ENCODE measurements at places on chromosomes 2 and 18.

- no peak for DNase-seq
Measured at GRCh38 chr2:47644351-47644750, 138.6 kb upstream of the MSH6 start.

DNA sequence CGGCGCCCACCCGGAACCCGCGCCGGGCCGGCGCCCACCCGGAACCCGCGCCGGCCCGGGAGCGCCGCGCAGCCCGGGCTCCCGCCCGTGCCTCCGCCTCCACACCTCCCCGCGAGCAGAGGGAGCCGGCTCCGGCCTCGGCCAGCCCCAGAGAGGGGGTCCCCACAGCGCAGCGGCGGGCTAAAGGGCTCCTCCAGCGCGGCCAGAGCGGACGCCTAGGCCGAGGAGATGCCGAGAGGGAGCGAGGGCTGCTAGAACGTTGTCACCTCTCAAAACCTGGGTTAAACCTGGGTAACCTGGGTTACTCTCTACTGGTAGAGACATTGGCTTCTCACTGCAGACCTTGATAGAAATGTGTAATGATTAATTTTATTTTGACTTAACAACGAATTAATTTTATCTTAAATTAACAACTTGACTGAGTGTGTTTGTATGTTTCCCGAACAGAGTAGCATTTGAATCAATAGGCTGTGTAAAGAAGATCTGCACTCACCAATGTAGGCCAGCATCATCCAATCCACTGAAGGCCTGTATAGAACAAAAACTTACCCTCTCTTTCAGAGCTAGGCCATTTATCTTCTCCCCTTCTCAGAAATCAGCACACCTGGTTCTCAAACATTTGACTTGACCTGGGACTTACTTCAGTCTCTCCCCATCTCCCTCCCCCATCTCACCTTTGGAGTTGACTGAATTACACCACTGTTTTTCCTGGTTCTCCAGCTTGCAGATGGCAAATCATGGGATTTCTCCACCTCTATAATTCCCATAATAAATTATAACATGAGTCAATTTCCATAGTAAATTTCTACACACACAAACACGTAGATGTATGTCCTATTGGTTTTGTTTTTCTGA is 242.7 kb downstream of the ASXL3 start:
- no peak for DNase-seq

- no peak for DNase-seq
Measured at GRCh38 chr2:112636605-112637288, 9.0 kb upstream of the SLC20A1 start.

GRCh38 chr2:138276339-138276738 is 225.2 kb upstream of the SPOPL start:
- no peak for DNase-seq

GRCh38 chr2:23630961-23631360 is 246.0 kb downstream of the KLHL29 start:
- DNase-seq, result no peak
